CD4-positive, alpha-beta T cell treated with Interleukin-6 for 4 hours (primary cell): ENCODE measurements at places on chromosomes 1 and 21.

GRCh38 chr21:36396325-36396724, 11.1 kb downstream of the CHAF1B start:
- DNase-seq: no peak

DNA sequence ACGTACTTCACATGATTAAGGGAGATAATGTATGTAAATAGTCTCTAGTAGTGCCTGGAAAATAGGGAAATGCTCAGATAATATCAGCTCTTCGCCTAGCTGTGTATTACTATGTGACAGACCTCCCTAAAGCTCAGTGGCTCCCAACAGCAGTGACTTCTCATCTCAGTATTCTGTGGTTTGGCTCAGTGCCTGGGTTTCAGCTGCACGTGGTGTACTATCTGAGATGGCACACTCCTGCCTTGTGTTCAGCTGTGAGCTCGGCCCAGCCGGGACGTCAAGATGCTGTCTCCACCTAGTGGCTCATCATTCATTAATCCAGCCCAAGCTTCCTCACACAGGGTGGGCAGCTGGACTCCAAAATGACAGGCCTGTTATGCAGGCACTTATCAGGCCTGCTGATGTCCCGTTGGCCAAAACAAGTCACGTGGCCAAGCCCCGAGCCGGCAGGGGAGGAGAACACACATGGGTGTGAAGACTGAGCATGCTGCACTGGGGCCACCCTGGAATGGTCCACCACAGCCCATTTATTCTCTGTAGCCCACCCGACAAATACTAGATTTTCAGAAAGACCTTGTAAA, 17.8 kb downstream of the SLFNL1 start:
- peak; percentile 90 for DNase-seq

- DNase-seq: no peak
Measured at GRCh38 chr1:202107321-202107761, 15.4 kb upstream of the GPR37L1 start.

DNA sequence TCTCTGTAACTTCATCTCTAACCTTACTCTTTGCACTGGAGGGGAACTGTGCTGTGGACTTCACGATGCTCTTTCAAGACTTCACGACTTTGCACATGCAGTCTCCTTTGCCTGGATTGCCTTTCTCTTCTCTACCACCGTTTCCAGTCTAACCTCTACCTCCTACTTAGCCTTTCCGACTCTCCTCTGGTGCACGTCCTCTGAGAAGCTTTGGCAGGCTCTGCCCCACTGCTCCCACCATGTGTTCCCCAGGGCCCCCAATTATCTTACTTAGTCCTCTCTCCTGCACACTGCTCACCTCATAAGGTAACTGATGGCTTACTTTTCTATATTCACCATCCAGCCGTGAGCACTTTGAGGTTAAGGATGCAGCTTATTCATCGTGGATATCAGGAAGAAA, 101.7 kb upstream of the GJB5 start:
- no peak for DNase-seq

- no peak for DNase-seq
Measured at GRCh38 chr1:197768014-197768805, 7.1 kb downstream of the DENND1B start.

DNA sequence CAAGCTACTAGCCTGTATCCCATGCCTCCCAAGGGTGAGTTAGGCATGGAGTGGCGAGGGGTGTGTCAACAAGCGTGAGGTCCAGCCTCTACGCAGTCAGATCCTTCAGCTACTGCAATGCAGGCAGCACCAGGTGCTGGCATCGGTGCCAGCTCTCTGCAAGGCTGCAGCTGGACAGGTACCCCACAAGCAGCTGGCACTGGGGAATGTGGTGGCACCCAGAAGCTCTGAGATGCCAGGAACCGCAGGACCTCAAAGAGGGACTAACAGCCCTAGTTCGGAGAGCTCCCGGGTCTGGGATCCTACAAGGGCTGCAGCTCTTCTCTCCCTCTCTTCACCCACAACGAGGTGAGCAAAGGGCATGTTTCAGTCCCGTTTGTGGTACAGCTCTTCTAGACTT, 974.5 kb downstream of the LTN1 start:
- DNase-seq: no peak

DNA sequence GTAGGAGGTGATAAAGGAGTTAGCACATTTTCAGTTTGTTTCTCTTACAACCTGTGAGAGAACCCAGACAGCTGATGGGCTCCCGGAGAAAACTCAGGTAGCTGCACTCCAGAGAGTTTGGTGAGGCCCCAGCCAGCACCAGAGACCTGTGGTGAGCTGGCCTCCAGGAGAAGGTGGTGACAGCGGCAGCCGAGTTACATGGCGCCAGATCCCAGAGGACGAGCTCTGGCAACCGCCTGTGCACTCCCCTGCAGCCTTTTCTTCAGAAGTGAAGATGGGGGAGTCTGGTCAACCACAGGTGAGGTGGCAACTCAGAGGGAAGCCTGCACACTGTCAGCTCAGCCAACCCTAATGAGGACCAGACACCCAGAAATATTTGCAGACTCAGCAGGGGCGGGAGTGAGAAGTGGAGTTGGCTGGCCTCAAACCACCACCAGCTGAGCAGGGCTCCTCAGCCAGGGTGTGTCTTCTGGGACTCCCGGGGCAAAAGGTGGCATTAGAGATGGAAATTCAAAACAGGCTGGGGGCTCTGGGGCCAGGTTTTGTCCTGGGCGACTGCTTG, 209.7 kb downstream of the SETD4 start:
- DNase-seq: no peak

- no peak for DNase-seq
Measured at GRCh38 chr1:151829352-151830046, 2.1 kb downstream of the RORC start.

GRCh38 chr1:114135786-114136185, 17.9 kb downstream of the SYT6 start:
- no peak for DNase-seq

GRCh38 chr21:43835050-43835449, 30.0 kb upstream of the AGPAT3 start:
- no peak for DNase-seq

DNA sequence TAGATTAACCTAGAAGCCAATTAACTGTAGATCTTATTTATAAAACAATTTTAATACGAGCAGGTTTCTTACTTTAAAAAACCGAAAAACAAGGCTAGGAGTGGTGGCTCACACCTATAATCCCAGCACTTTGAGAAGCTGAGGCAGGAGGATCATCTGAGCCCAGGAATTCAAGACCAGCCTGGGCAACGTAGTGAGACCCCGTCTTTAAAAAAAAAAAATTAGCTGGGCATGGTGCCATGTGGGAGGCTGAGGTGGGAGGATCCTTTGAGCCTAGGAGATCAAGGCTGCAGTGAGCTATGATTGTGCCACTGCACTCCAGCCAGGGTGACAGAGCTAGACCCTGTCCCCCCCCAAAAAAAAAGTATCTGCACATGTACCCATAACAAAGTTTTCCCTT, 89.3 kb upstream of the QSOX1 start:
- DNase-seq: no peak

GRCh38 chr1:55716610-55717009, 501.4 kb upstream of the USP24 start:
- DNase-seq: no peak

DNA sequence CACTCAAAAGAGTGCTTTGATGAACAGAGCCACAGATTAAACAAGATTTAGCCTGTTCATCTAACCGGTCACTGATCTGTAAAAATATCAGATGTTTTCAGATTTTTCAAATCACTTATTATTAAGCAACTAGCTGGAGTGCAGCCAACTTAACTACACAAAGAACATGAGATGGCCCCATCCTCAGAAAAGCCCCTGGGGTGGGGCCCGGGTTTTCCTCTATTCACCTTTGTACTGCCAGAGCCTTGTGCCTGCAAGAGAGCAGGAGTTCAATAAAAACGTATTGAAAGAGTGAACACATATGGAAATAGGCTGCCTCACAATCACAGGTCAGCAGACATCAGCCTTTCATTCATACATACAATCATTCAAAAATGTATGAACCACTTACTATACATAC, 516.1 kb downstream of the OMA1 start:
- DNase-seq: no peak

DNA sequence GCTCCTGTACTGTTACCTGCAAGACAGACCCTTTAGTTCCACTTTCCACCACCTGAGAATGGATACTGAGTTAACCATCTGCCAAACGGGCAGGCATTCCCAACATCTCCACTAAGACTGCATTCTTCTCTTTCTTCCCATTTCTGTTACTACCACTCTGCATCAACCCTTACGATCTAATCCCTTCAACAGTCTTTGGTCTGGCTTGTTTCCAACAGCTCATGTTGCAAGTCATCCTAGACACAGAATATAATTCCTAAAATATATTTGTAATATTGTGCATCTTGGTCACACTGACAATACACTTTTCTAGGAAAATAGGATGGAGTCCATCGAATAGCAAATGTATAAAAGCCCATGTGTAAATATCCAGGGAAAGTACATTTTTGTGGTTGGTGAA, 166.7 kb downstream of the SIPA1L2 start:
- DNase-seq: no peak

DNA sequence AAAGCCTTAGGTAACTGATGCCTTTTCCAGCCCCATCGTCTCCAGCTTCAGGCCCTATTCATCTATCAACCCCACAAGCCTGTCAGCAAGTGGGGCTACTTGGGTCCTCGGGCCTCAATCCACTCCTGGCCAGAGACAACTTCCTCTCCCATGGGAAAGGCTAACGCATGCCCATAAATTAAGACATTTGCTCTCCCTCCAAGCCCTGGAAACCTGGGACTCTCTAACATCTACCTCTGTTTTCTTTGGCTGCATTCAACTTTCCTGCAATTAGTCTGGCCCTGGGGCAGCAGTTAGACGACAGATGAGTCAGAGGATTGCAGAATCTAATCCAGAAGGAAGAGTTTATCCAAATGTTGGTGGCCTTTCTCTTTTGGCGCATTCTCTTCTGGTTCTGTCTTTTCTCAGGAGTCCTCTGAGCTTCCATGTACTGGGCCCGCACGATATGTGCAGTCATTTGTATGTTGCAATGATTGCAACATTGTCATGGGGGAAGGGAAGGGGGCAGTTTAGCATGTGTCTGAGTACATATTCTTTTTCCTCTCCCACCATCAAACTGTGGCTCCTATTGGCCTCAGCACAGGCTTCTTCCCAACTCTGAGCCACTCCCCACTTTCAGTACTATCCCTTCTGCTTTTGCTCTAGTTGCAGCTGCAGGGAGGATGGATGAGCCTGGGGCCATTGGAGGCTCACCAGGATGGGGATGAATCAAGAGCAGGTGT, 54.4 kb downstream of the NAV1 start:
- no peak for DNase-seq

DNA sequence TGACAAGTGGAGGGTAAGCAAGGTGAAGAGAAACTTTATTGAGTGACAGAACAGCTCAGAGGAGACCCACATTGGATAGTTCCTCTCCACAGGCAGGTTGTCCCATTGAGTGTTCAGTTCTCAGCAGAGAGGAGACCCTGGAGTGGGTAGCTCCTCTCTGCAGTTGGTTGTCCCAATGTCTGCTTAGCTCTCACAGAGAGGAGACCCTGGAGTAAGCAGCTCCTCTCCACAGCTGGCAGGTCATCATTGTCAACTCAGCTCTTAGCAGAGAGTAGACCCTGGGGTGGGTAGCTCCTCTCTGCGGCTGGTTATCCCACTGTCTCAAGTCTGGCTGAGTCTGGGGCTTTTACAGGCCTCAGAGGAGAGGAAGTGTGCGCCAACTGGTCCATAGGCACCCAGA, 6.0 kb upstream of the CHD1L start:
- no peak for DNase-seq

GRCh38 chr1:70034403-70034802, 171.0 kb downstream of the LRRC40 start:
- DNase-seq: no peak

GRCh38 chr1:10735563-10736305, 60.7 kb downstream of the CASZ1 start:
- no peak for DNase-seq

DNA sequence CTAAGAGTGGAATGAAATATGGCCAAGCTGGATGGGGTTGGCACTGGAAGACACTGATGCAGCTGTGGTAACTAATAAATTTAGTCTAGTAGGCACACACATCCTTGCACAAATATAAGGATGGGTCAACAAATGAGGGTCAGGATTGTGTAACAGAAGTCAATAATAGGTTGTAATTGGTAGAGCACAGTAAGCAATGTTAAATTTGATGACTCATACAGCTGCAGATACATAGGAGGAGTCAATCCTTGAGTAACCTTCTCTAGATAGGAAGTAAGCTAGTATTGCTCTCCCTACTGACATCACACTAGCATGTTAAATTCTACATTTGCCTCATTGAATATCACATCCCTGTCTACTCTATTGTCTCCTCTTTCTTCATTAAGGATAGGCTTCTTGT, 332.1 kb downstream of the PTPRC start:
- no peak for DNase-seq

DNA sequence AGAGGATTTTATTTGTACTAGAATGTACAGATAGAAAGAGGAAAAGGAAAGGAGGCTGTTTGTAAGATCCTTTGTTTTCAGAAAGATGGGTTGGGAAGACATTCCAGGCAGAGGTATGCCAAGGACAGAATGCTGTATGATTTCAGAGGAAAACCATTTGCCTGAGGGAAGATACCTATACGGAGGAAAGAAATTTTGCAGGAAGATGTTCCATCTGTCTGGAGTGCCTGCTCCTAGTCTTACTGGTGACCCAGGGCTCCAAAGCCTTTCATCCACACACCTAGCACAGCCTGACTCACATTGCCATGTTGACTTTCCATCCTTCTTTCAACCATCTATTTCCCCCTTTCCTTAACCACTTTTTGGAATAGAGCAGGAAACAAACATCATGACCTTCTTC, 18.2 kb downstream of the SAMD13 start:
- no peak for DNase-seq

DNA sequence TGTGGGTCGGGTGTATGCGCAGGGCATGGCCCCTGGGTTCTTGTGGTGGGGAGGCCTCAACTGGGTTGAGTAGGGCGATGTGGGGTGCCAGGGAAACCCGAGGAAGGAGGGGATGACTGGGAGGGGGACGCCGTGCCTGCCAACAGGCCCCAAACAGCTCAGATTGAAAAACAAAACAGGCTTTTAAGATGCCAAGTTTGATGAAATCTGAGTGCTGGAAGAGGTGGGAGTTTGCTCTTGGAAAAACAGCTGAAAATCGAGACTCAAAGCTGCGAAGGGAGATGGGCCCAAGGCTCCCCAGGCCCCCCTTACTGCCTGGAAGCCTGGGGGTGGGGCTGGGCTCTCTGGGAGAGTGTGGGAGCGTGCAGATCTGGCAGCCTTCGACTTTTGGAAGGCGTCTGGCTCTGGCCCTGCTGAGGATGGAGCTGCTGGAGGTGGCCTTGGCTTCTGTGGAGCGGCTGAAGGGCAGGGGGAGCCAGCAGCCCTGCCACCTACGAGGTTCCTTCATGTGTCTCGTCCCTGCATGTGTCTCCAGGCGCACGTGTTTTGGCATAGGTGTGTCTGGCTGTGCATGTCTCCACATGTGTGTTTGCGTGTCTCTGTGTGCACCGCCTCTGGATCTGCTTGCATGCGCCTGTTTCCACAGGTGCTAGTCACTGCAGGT, 33.3 kb downstream of the PTPRF start:
- DNase-seq: no peak

DNA sequence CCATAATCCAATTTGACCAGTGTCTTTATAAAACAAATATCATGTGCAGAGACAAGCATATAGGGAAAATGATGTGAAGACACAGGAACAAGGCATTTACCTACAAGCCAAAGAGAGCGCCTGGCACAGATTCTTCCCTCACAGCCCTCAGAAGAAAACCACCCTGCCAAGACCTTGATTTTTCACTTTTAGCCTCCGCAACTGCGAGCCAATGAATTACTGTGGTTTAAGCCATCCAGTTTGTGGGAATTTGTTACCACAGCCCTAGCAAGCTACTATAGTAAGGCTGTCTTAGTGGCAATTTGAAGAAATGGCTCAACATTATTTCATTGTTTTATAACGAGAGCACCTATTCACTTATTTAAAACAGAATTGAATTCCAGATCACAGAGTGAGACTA, 85.7 kb upstream of the CCDC190 start:
- DNase-seq: no peak

GRCh38 chr1:224632921-224633321, 16.8 kb downstream of the CNIH3 start:
- DNase-seq: no peak
